Activated CD4-positive, alpha-beta memory T cell treated with anti-CD3 and anti-CD28 coated beads, Interleukin-2, amount 10 ng/mL, durations not matched to agents 7 days and 5 days (primary cell): ENCODE measurements at places on chromosomes 11 and 22. TPM values are rescaled to one million over a fixed set of nuclear protein-coding genes. Genes with fewer than 3 reads are reported as not detected.

DNA sequence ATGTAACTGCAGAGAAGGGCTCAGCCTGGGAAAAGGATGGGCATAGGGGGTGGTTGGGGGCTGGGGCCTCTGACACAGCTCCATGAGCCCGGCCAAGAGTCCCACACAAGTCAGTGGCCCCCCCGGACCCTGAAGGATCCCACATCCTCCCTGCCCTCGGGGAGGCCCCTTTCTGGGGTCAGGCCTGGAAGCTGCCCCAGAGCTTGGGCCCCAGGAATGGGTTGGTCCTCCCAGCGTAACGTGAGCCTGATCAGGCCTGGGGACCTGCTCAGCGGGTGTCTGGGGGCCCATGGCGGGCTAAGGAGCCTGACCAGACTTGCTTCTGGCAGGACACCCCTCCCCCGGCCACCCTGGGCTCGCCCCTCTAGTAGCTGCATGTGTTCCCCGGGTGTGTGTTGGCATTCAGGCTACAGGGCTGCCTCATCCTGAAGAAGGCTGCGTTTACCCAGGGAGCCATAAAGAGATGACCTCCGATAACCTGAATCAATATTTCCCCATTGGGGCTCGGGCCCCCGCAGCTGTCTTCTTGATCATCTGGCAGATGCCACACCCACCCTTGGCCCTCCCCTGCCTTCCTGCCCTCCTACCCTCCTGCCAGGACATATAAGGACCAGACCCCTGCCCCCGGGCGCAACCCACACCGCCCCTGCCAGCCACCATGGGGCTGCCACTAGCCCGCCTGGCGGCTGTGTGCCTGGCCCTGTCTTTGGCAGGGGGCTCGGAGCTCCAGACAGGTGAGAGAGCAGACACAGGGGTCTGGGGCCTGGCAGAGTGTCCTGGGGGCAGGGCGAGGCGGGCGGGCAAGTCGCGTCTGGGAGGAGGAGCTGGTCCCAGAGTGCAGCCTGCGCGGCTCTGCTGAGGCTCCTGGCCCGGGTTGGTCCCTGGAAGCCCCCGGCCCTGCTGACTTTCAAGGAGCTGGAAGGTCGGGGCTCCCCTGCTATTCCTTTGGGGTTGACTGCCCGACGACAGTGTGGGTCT is at the start of gene MUC2:
Gene MUC2, plus strand, starts transcription at position 631 of the 978 bp plus-strand sequence.
- DNase-seq: no peak

DNA sequence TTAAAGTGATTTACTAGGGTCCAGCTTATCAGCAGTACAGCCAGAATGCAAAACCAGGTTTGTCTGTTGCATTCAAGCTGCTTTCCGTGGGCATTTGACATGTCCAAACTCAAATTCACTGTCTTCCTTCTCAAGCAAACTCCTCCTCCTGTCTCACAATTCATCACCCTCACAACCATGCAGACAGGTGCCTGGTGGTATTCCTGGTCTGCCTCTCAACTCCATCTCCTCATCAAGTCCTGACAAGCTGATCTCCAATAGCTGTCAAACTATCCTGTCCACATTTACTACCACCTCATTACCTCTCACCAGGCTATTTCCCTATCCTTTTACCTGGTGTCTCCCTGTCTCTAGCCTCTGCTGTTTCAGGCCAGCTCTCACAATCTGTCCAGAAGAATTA is 49.1 kb upstream of the LYVE1 start:
- no peak for DNase-seq

GRCh38 chr11:2577991-2578928 is 121.5 kb downstream of the KCNQ1OT1 start:
- no peak for DNase-seq

DNA sequence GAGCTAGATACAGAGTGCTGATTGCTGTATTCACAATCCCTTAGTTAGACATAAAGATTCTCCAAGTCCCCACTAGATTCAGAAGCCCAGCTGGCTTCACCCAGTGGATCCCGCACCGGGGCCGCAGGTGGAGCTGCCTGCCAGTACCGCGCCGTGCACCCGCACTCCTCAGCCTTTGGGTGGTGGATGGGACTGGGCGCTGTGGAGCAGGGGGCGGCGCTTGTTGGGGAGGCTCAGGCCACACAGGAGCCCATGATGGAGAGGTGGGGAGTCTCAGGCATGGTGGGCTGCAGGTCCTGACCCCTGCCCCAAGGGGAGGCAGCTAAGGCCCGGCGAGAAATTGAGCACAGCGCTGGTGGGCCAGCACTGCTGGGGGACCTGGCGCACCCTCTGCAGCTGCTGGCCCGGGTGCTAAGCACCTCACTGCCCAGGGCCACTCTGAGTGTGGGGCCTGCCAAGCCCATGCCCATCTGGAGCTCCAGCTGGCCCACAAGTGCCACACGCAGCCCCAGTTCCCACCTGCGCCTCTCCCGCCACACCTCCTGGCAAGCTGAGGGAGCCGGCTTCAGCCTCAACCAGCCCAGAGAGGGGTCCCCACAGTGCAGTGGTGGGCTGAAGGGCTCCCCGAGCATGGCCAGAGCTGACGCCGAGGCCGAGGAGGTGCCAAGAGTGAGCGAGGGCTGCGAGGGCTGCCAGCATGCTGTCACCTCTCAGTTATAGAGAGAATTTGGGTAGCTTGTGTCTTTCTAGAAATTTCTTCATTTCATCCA is 417.6 kb downstream of the METTL15 start:
- DNase-seq: no peak

GRCh38 chr11:71293961-71294782 is 41.8 kb upstream of the SHANK2 start:
- no peak for DNase-seq

GRCh38 chr11:117874910-117875381 is 1.5 kb downstream of the FXYD6 start:
- DNase-seq: no peak

TUBA8 gene
- total RNA-seq: 1.4 TPM

BLID gene
- not detected for total RNA-seq

TEX54 gene
- not detected for total RNA-seq

KREMEN1 gene
- not detected for total RNA-seq
